ENCODE measurements at places on chromosomes 5 and 9.

DNA sequence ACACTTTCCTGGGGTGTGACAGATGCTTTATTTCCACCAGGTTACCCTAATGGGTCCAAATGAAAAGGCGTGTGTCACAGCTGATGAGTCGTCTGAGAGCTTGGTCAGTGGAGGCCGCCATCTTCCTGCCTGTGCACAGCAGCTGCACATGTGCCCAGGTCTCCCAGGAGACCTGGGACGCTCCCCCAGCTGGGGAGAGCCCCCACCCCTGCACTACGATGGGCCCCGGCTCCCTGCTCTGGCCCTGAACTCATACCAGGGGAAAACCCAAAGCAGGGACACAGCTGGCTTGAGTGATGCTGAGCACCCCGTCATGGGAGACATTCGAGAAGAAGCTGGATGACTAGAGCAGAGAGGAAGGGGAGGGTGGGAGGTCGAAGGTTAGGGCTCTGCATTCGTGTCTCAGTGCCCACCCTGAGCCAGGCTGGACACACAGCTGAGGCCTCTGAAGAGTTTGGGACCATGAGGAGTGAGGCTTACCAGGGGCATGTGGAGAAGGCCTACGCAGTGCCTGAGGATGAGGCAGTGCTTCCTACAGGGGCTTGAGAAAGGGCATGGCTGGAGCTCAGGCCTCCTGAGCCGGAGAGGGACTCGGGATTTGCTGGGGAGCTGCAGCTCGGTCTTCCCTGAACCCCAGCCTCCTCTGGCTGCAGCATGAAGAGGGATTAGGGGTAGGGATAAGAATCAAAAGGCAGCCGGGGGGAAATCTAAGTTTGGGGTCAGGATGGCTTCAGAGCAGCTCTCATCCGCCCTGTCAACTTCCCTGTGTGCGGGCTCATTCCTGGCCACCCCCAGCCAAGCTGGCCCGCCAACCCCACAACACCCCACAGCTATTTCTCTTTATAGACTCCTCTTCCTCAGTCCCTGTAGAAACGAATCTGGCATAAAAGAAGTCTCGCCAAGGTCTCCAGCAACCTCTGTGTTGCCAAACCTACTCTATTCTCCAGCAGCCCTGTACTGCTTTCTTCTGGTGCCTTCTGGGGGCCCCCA is 42.2 kb upstream of the RNU6ATAC start:
- DNase-seq = no peak

- DNase-seq = no peak
Observed at GRCh38 chr5:59496524-59497134, 396.9 kb downstream of the PDE4D start.

DNA sequence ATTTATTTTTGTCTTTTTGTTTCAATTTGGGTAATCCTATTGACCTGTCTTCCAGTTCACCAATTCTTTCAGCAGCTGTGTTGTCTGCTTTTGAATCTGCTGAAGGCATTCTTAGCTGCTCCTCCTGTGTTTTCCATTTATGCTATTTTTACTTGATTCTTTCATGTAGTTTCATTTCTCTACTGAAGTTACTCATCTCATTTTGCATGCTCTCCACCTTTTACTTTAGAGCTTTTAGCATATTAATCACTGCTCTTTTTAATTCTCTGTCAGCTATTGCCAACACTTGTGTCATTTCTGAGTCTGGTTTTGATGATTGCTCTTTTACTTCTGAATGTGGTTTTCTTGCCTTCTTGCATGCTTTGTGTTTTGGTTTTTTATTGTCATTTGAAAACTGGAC is 496.0 kb upstream of the CLINT1 start:
- DNase-seq = no peak

- no peak for DNase-seq
Observed at GRCh38 chr5:137313526-137314175, 185.5 kb downstream of the SPOCK1 start.

DNA sequence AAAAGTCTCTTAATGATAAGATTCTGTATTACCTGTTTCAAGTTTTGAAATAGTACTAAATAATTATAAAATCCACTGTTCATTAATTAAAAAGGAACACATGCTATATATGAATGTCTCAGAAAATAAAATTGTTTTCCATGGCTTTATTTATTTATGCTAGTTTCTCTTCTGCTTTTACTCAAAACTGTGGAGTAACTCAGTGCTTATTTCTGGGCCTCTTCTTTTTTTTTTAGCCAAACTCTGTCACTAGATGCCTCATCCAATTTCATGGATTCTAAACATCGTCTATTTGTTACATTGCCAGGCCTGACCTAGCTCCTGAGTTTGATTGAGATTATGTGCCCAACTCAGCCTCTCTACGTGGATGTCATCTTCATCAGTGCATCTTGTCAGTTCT is 1509.7 kb downstream of the MAT2B start:
- DNase-seq = no peak

DNA sequence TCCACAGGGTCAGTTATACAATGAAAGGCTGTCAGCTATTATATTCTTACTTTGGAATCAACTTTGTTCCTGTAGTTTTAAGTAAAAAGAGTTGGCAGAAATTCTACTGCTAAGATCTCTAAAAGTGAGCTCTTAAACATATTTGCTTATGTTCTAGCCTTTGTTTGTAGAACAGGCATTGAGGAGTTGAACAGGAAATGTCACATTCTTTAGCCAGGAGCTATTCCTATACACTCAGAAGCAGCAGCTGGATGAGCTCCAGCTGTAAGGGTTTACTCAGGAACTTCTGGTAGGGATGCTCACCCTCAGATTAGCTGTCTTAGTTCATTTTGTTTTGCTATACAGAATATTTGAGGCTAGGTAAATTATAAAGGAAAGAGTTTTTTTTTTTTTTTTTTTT is 22.4 kb upstream of the SPINK14 start:
- DNase-seq = no peak

- no peak for DNase-seq
Observed at GRCh38 chr5:133757396-133757945, 145.1 kb upstream of the FSTL4 start.

GRCh38 chr5:154547551-154547950 is 69.5 kb upstream of the HAND1 start:
- DNase-seq = no peak

- no peak for DNase-seq
Observed at GRCh38 chr5:113212244-113212920, 222.4 kb downstream of the TSSK1B start.

- DNase-seq = no peak
Observed at GRCh38 chr9:72931437-72931836, 21.4 kb downstream of the ALDH1A1 start.

DNA sequence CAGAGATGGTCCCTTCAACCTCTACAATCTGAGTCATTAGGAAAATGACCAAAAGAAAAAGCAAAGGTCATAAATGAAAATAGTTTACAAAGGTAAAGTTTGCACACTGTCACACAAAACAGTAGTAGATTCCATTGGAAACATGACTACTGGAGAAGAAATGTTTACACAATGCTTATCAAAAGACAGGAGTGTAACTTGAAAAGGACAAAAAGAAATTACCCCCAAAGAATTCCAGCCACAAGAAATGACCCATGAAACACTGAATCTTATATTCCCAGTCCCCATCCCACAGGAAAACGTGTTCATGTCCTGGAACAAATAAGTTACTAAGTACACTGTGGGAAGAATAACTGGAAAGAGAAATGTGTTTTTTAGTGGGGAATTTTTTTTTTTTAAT is 385.1 kb downstream of the SEMA5A start:
- DNase-seq = no peak

DNA sequence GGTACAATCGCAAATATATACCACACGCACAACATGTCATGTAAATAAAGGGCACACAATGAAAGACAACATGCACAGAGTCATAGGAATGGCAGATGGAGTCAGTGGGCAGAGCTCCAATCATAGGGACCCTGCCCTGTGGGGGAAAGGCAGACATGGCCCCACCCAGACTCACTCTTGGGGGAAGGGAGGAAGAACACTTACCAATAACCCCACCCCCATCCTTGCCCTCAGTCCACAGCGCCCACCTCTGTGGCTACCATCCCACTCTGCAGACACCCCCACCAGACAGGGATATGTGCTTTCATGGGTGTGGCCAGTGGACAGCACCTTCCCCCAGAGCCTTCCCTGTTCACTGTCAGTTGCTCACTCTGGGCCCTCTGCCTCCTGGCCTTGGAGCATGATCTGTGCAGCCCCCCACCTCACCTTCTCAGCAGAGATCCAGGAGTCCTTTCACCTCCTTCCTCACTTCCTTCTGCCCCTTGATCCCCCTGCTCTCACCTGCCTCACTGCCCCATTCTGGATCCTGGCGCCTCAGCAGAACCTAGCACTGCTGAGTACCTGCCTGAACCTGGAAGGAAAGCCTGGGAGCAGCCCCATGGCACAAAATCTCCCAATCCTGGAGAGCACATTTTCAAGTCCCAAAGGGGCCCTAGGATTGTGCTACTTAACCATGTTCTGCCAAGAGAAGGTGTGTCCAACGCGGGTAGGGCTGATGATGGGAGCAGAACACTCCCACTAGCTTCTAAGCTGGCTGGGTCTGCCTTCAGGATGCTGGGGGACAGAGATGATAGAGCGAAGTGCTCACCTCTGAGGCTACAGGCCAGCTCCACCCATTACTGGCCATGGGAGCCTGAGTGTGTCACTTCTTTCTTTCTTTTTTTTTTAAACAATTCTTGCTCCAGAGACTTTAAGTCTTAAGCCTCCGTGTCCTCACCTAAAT is 1.5 kb upstream of the PHF19 start:
- DNase-seq = no peak

DNA sequence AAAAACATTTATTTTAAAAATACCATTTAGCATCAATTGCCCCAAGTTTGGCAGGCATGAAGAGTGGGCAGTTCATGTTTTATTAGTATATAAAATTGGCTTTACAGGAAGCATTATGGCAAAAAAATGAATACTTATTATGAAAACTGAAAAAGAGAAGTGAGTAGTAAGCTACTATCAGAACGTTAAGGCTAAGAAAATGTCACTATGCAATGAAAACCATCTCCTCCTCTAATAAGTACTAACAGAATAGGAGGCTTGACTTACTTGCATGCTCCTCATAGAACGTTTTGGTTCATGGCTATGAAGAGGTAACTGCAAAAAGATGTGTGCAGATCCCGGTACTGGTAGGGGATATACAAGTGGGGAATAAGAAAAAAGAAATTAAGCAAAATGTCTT is 23.6 kb downstream of the TICAM2 start:
- no peak for DNase-seq

DNA sequence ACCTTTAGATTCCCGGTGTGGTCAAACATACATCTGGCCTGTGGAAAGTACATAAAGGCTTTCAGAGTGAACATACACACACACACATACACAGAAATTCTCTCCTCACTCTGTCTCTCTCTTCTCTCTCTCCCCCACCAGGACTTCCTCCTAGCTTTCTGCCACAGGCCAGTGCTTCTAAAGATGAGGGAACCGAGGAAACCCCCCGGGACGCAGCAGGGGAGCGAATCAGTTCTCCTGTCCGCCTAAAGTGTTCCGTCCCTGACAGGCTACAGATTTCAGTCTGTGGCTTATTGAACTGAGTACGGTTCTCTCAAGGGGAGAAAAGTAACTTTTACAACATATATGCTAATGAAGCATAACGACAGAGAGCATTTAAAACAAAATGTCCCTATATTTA is 75.8 kb downstream of the MED27 start:
- DNase-seq = no peak

DNA sequence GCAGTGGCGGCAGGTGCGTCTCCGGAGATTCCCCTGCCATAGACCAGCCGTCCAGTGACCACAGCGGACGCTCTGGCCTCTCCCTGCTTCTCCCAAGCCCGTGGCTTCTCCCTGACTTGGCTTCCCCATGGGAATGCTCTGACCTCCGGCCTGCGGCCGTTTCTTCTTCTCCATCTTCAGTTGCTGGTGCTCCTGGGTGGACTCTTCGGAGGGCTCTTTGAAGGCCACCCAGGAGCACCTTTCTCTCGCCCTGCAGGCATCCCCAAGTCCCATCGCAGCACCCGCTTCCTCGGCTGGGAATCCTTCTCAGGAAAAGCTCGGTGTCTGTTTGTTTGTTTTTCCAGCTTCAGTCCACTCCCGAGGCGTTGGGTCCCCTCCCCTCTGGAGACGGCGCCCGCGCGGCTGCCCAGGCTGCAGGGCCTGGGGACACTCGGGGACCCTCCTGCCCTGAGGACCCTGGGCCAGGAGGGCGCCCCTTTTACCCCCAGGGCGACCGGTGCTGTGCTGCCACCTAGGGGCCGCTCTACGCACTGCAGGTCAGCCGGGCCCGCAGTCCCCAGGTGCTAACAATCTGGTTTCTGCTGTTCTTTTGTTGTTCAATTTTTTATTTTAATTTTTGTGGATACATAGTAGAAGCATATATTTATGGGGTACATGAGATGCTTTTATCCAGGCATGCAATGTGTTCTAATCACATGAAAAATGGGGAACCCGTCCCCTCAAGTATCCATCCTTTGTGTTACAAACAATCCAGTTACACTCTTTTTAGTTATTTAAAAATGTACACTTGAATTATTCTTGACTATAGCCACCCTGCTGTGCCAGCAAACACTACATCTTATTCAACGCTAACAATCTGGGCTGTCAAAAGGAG is 197.9 kb upstream of the ADAMTS16 start:
- peak; percentile 4 for DNase-seq

DNA sequence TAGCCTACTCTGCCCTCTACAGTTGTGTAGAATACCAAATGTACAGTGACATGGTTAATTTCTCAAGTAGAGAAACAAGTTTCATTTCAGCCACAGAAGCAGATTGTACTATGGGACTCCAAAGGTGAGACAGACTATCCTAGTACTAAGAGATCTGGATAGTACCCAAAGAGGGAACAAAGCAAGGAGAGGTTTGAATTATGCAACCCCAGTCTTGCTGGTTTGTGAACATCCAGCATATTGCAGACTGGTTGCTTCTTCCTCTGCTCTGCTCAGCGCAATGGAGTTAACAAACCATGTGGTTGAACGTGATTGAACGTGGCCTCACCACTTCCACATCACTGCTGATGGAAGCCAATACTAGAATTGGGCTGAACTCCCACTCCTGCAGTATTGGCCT is 43.3 kb upstream of the ALDOB start:
- no peak for DNase-seq

DNA sequence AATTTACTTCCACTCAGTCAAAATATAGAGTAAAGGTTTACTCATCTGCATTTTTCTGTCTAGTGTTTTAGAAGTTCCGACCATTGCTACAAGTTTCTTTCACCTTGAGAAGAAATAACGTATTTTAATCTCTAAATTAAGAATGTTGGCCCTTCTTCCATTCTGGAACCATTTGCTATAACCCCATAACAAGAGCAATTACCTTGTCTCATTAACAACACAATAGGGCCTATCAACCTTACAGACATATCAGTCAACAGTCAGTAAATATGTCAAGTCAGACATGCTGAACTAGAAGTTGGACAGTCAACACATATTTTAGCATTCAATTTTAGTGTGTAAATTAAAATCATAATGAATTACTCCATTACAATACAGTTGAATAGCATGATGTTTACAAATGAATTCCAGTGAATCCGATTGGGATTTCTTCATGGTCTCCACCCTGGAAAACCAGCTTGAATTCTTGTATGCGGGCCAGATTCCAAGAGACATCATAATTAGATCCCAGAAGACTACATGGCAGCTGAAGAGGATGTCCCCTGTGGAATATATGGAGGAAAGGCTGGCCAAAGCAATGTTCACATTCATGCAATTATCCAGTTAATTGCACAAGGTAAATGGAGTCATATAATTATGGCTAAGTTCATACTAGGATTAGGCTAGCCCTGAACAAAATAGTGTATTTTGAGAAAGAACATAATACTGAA is 196.2 kb upstream of the TARS1 start:
- DNase-seq = no peak
